ENCODE measurements at places on chromosomes 16 and 17.
A peak's percentile ranks its signal among the peaks of the same experiment; 100 is the strongest.

DNA sequence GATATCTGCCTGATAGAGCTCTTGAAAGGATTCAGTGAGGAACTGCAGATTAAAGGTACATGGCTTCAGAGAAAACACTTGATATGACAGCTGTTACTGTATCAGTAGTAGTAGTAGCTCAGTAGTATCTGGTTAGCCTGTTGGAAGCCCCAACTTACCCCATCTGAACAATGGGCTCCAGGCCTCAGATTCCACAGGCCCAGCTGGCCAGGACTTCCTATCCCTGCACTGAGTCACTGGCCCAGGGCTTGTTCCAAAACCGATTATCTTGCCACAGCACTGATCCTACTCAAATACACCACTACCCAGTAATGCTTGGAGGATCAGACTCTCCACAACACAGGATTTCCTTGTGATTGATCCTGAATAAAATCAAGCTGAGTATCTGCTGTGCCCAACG is 32.6 kb downstream of the DCUN1D3 start:
- DNase-seq: no peak

GRCh38 chr17:4898927-4899326 is 409 bp upstream of the C17orf107 start:
- no peak for DNase-seq

DNA sequence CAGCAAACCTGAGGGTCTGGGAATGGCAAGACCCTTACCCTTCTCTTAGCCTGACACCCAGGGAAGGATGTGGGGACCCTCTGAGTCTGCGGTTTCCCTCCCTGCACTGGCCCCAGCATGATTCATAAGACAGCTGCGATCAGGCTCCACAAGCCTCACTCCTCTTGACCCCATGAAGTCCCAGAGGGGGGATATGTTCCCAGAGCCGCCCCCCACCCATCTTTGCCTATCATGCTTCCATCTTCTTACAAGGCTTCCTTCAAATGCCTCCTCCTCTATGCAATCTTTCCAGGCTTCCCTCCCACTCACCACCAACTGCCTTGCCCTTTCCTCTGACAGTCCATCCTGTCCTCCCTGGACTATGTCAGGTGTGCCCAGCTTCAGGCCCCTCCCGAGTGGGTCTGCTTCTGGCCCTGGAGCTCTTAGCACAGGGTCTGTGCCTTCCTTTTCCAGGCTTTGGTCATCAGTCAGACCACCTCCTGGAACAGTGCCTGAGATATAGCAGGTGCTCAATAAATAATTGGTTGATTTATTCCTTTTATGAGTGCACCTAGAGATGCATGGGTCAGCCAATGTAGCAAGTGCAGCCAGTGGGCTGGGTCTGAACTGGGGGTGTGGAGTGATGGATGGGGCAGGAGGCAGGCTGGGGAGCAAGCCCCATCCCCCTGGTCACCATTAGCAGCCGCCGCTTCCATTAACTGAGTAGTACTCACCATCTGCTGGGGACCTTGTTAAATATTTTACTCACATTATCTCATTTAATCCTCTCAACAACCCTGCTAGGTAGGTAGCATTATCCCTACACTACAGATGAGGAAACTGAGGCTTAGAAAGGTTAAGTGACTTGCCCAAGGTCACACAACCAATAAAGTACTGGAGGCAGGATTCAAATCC is 8.4 kb downstream of the DLX3 start:
- no peak for DNase-seq

GRCh38 chr16:27695161-27695560 is 145.2 kb downstream of the KATNIP start:
- no peak for DNase-seq

GRCh38 chr16:57446531-57447185 is 527 bp downstream of the CIAPIN1 start:
- DNase-seq: no peak

DNA sequence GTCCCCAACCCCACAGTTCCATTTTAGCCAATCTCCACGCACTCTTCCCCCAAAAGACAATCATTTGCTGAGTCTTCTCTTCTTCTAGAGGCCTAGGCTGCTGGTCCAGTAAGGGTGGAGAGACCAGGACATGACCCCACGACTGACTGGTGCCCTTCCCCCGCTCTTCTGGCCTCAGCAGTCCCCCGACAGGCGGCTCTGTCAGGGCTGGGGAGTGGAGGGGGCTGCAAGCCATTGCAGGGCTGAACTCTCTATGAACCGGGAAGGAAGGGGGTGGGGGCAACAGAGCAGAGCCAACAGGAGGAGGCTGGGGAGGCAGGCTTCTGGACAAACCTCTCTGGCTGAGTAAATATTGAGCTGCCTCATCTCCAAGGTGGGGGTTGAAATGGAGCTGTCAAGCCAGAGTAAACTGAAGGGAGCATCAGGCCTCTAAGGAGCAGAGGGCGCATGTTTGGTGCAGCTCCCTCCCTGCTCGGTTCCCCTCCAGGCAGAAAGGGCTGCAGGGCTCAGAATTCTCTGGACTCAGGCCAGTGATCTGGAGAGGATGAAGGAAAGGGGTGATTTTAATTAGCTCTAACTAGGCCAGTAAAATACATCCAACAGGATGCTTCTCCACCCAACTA is 8.7 kb downstream of the HOXB1 start:
- no peak for DNase-seq

GRCh38 chr17:67514998-67515397 is 137.9 kb downstream of the PITPNC1 start:
- DNase-seq: no peak

DNA sequence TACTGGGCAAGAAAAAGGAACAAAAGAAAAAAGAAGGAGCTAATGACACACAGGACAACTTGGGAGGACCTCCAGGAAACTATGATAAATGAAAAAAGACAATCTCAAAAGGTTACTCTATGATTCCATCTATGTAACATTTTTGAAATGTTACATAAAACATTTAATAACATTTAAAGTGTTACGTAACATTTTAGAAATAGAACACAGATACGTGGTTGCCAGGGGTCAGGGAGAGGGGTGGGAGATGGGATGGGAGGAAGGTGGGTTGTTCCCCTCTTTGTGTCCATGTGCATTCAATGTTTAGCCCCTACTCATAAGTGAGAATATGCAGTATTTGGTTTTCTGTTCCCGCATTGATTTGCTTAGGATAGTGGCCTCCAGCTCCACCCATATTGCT is 116.6 kb downstream of the C16orf95 start:
- DNase-seq: no peak

- peak; percentile 67 for DNase-seq
These were observed 1171.5 kb upstream of the GOT2 start for GRCh38 chr16:59905606-59906005.

DNA sequence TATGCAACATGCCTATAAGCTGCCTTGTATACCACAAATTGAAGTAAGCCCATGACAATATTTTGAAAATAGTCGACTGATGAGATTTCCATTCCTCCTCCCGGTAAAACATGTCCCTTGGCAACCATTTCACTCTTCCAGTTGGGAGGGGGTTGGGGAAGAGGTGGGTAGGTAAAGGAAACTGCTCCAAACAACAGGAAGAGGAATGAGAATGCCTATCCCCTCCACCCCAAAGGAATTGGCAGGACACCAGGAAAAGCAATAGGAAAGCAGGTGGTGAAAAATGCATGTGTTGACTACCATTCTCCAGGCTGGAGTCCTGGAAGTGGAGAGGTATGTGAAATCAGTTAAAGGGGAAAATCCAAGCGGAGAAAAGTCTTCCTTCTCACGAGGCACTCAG is 455.9 kb upstream of the PSMD7 start:
- DNase-seq: no peak

GRCh38 chr17:27408891-27409290 is 47.4 kb upstream of the KSR1 start:
- DNase-seq: no peak

DNA sequence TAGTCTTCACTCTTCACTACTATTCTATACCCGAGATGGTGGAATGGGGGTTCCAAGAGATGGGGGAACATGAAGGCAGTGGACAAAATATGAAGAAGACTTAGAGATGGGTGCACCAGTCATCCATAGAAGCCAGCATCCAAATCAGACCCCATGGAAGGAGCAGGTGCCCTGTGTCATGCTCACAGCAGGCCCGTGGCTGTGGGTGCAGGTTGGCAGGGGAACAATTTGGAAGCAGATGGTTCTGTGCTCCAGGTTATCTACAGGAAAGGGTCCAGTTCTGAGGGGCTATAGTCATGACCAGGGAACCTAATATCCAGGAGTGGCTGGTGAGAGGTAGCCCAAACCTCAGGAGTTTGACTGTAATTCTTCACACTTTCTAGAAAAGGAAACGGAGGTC is 9.6 kb upstream of the LPCAT2 start:
- no peak for DNase-seq

DNA sequence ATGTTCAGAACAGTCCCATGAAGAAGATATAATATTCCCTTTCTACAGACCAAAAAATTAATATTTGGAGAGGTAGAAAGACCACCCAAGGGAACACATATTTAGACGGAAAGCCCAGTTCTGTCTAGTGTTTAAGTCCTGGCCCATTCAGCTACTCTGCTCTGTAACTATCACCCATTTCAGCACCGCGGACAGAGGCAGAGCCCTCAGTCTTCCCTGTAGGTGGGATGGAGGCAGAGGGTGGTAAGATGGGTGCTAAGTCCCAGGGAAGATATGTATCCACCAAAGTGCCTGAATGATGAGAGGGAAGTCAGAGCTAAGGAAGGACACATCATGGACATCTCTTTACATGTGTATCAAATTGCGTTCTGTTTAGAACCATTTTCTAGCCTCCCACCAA is 27.8 kb upstream of the C16orf78 start:
- DNase-seq: no peak

DNA sequence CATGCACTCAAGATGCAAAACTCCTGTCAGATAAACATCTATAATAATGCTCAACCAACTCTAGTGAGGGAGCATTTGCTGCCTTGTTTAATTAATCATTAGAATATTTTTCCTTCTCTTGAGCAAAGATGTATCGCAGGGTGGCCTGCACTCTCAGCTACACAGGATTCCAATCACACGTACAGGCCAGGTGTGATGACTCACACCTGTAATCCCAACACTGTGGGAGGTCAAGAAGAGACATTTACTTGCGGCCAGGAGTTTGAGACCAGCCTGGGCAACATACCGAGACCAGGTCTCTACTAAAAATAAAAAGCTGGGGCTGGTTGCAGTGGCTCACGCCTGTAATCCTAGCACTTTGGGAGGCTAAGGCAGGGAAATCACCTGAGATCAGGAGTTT is 49.1 kb downstream of the ARHGAP17 start:
- no peak for DNase-seq

DNA sequence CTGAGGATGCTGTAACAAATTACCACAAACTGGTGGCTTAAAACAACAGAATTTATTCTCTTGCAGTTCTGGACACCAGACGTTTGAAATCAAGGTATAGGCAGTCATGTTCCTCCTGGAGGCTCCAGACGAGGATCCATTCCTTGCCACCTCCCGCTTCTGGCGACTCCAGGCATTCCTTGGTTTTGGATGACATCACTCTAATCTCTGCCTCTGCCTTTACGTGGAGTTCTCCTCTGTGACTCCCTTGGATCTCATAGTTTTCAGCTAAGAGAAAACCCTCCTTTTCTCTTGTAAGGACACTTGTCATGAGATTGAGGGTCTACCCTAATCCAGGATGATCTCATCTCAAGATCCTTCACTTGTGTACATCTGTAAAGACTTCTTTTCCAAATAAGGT is 31.4 kb upstream of the HS3ST3B1 start:
- DNase-seq: no peak

GRCh38 chr16:57284209-57284951 is at the start of gene PLLP:
PLLP (minus strand) TSS chr16:57284672; CDS start chr16:57284540, 132 bp downstream.
- no peak for DNase-seq

DNA sequence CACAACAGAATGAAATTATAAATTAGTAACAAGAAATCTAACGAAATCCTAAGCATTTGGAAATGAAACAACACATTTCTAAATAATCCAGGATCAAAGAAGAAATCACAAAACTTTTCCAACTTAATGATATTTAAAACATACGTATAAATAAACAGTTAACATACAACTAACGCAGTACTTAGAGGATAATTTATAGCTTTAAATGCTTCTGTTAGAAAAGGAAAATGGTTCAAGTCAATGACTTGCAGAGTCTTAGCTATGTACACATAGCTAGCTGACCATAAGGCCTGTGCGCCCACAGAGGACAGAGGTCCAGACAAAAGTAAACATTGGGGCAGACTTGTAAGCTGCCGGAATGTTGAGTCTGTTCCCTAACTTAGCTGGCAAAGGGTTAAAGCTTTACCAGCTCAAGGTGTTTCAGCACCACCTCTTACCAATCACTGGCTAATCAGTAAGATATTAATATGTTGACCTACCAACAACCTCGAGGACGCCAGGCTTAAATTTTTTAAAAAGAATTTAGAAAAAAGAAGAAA is 84.6 kb downstream of the PARN start:
- DNase-seq: no peak

- no peak for DNase-seq
These were observed 519.1 kb downstream of the MAF start for GRCh38 chr16:79081297-79082066.

- no peak for DNase-seq
These were observed 40.3 kb downstream of the COX4I1 start for GRCh38 chr16:85839681-85840240.

DNA sequence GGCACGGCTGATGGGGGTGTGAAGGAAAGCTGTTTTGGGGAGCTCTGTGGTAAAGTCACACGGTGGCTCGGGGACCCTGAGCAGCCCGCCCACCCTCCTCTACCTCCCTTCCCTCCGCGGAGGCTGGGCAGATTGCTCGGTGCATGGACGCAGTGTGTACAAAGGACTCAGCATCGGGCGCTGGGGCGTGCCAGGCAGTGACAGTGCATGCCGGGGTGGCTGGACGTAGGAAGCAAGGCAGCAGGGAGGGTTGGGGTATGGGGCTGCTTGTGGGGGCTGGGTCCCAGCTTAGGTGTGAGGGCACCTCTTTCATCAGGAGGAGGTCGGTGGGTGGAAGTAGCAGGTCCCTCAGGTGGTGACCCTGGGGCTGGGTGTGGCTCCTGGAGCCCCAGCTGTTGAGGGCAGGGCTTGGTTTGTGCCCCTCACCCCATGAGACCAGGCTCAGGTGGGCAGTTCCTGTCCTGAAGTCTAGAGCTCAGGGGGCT is 159.9 kb upstream of the GSE1 start:
- no peak for DNase-seq

GRCh38 chr17:32625971-32626370 is 139.2 kb downstream of the CDK5R1 start:
- DNase-seq: no peak

GRCh38 chr16:2756288-2757015 is 4.0 kb downstream of the SRRM2 start:
- DNase-seq: no peak

DNA sequence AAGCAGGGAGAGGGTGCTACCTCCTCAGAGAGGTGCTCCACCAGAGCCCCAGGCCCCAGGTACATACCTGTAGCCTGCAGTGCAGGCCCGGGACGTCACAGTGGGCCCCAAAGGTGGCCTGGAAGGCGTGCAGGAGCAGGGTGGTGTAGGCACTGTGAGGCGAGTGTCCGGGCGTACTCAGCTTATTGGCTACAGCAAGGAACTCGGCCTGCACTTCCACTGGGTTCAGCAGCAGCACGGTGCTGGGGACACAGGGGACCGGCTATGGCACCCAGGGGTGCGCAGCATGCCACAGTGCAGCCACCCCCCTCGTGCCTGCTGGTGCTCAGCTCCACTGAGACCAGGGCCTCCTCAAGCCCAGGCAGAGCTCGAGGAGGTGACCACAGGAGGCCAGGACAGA is 23.2 kb upstream of the PIK3R6 start:
- no peak for DNase-seq

All from HS-5 (cell line).